Left colon (tissue), 2 donors: ENCODE measurements at places on chromosomes 2 and 18. TPM values are rescaled to one million over a fixed set of nuclear protein-coding genes. Genes with fewer than 3 reads are reported as not detected.

ASXL3 gene
- total RNA-seq, result 4.4 TPM

GREB1L gene
- not detected for total RNA-seq

VWC2L gene
- total RNA-seq, result not detected

XIRP2 gene
- not detected for total RNA-seq

GCG gene
- total RNA-seq, result 55.2 TPM

ZSWIM2 gene
- total RNA-seq, result not detected

REG1B gene
- total RNA-seq, result not detected

POTEJ gene
- 0.08 TPM for total RNA-seq

- DNase-seq, result peak; percentile 38
These were observed 90.6 kb upstream of the WDR75 start for GRCh38 chr2:189350540-189351209.

DNA sequence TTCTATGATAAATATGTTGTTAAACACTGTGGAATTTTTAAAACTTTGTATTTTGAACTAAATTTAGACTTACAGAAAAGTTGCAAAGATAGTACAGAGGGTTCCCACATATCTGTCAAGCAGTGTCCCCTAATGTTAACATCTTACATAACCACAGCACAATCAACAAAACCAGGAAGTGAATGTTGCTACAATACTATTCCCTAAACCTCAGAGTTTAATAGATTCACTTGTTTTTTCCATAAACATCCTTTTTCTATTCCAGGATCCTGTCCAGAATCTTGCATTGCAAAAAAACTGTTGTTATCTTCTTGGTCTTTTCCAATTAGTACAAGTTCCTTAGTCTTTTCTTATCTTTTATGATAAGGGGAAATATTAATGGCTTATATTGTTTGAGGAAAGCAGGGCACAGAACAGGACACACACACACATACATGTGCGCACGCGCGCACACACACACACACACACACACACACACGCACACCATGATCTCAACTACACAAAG lies 251.1 kb upstream of the TRIB2 start:
- no peak for DNase-seq

GRCh38 chr2:175181877-175182308 lies 383 bp upstream of the ATP5MC3 start:
- no peak for DNase-seq

GRCh38 chr2:156663757-156664409 lies 227.7 kb downstream of the GPD2 start:
- no peak for DNase-seq

DNA sequence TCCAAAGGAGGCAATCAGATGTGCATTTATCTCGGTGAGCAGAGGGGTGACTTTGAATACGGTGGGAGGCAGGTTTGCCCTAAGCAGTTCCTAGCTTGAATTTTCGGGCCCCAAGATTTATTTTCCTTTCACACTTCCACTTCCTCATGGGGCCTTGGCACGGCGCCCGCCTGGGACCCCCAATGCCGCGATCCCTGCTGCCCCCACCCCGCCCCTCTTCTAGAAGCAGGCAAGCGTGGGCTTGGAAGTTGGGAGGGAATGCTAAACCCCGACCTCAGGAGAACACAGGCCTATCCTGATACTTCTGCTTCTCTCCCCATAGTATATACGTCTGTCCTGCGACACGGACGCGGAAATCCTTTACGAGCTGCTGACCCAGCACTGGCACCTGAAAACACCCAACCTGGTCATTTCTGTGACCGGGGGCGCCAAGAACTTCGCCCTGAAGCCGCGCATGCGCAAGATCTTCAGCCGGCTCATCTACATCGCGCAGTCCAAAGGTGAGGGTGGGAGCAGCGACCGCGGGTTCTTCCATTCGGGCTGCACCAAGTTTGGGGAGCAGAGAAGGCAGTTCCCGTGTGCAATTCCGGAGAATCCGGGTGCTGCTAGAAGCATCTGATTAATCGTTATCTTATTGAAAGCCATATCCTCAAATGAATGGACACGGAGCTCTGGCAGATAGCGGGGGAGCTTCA lies 21.6 kb downstream of the TRPM8 start:
- peak; percentile 32 for DNase-seq

- DNase-seq, result no peak
These were observed 12.2 kb upstream of the GMPPA start for GRCh38 chr2:219486380-219486959.

- no peak for DNase-seq
These were observed 51.9 kb downstream of the REEP1 start for GRCh38 chr2:86285571-86285970.

GRCh38 chr2:201965550-201965949 lies 68.1 kb upstream of the FZD7 start:
- DNase-seq, result no peak

DNA sequence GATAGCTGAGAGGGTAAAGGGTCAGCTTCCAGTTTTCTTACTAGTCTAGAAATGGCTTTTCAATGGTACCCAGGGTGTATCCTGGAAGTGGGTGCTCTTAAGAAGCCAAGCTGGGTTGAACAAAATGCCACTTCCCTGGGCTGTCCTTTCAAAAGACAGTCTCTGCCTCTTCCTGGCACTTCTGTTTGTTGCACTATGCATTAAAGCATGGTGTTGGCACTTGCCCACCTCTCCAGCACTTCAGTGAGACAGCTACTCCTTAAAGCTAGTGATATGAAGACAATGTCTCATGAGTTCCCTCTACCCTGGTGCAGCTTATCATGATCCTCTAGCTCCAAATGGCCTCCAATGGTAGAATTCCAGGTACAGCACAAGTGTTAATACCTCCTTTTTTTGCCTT lies 74.3 kb upstream of the IGFBP5 start:
- DNase-seq, result no peak

DNA sequence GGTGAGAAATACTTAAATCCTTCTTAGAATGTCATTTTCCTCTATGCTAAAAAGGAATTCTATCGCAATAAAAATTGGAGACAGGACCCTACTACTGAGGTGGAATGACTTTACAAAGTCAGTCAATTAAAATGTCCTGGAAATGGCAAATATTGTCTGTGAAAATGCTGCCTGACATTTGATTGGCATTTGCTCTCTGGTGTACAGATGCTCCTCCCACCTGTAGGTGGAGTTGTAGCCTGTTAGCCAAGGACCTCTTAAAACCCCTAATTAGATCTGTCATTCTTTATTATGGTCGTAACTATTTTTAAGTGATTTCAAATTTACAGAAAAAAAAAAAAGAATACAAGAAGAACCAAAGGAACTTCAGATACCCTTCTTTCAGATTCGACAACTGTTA lies 393.1 kb upstream of the KLHL29 start:
- DNase-seq, result no peak

DNA sequence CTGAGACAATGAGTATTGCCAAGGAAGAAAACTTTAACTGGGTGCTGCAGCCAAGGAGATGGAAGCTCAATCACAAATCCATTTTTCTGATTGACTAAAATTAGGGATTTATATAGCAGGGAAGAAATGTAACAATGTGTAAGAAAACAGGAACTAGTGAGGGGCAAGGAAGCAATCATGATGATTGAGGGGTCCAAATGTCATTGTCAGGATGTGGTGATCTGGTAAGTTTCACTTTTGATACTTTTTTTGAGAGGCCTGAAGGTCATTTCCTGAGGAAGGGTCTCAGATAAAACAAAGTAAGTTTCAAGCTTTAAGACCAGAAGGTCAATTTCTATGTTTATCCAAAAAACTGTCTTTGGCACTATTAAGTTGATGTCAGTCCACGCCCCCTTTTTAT lies 12.0 kb upstream of the GCC2 start:
- DNase-seq, result no peak

DNA sequence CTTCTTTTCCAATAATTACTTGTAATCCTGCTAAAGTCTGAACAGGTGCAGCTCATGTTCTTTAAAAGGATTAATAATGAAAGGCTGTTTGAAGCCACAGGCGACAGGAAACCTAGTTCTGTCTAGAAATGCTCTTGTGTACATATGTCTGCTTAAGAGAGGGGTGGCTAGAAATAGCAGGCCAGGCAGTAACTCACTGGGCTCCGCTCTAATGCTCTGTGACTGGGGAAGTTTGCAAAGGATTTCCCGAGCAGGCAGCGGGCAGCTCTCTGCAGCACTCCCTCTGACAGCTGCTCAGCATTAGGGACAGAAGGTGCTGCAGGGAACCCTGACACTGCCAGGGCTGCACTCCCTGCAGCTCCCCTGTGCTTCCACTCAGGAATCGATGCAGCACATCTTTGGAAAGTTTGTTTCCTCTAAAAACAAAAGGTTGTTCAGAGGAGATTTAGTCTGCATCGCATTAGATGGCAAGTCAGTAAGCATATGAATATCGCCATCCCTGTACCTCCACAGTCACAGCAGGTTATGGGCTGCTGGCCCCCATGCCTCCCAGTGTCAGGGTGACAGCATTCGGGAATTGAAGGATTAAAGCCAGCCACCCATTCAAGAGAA lies 33.1 kb upstream of the TTC39C start:
- DNase-seq, result no peak

- DNase-seq, result no peak
These were observed 30.1 kb upstream of the LIPG start for GRCh38 chr18:49531678-49532153.

- DNase-seq, result no peak
These were observed 121.5 kb upstream of the PDE1A start for GRCh38 chr2:182548031-182548950.

- no peak for DNase-seq
These were observed 66.5 kb downstream of the BOLA3 start for GRCh38 chr2:74081030-74081762.

- DNase-seq, result no peak
These were observed 536.3 kb upstream of the TNP1 start for GRCh38 chr2:217396165-217396564.

- no peak for DNase-seq
These were observed 725.6 kb upstream of the ID2 start for GRCh38 chr2:7956126-7956689.

GRCh38 chr2:239244625-239245024 lies 156.2 kb downstream of the HDAC4 start:
- DNase-seq, result no peak

- no peak for DNase-seq
These were observed 464 bp upstream of the SESTD1 start for GRCh38 chr2:179265082-179265510.
